ENCODE measurements at places on chromosomes 5 and 9.

- peak; percentile 65 for DNase-seq
Measured at GRCh38 chr5:17118631-17119030, 98.8 kb upstream of the BASP1 start.

- no peak for DNase-seq
Measured at GRCh38 chr5:56176155-56176798, 56.9 kb downstream of the ANKRD55 start.

DNA sequence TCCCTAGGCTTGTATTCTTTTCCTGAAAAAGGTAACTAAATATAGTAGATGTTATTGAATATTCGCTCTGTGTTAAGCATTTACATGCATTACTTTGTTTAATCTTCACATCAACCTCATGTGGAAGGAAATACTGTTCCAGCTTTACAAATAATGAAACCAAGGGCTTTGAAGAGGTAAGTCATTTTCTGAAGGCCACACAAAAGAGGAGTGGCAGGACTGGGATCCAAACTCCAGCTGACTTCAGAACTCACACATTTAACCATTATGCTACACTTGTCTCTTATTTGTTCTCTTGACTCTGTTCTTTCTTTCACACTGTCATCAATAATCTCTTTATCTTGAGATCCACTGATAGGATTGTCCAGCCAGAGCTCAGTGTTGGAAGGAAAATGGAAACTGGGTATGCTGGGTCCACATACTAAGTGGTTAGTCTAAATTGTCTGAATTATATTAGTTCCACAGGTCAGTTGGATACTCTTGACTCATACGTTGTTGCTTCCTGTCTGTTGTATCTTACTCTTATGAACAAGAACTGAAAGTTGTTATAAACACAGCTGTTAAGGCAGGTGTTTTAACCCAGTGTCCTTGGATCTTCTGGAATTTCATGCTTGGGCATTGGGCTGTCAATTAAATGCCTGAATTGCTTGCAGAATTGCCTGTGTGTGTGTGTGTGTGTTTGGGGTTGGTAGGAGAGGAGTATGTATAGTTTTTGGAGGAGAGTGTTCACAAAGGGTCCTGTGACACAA, 65.6 kb downstream of the TLE4 start:
- no peak for DNase-seq

- DNase-seq: no peak
Measured at GRCh38 chr5:135810188-135810943, 24.1 kb upstream of the SLC25A48 start.

- DNase-seq: no peak
Measured at GRCh38 chr5:62465985-62466925, 53.7 kb downstream of the IPO11 start.

GRCh38 chr9:122095010-122095767, 2.1 kb upstream of the TTLL11 start:
- peak; percentile 76 for DNase-seq

DNA sequence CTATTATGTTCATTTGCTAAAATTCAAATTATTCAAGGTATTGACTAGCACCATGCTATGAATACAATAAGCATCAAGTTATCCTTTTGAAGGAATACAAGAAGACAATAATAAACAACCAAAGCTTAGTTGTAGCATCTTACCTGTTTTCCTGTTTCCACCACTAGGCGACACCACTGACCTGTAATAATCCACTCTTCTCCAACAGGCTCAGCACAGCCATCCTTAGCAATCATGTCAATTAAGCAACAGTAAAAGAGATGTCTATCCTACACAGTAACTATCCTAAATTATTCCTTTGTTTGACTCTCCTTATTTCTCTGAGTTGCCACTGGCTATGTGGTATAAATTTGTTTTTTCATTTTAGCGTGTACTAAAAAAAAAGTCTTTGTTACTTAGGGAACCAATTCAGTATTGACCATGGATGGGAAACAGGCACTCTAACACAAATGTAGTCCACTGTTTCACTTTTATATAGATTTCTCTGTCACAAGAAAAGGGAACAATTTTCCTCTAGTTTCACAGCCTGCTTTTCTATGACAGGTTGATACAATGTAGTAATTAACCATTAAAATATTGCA, 46.2 kb downstream of the PCA3 start:
- no peak for DNase-seq

DNA sequence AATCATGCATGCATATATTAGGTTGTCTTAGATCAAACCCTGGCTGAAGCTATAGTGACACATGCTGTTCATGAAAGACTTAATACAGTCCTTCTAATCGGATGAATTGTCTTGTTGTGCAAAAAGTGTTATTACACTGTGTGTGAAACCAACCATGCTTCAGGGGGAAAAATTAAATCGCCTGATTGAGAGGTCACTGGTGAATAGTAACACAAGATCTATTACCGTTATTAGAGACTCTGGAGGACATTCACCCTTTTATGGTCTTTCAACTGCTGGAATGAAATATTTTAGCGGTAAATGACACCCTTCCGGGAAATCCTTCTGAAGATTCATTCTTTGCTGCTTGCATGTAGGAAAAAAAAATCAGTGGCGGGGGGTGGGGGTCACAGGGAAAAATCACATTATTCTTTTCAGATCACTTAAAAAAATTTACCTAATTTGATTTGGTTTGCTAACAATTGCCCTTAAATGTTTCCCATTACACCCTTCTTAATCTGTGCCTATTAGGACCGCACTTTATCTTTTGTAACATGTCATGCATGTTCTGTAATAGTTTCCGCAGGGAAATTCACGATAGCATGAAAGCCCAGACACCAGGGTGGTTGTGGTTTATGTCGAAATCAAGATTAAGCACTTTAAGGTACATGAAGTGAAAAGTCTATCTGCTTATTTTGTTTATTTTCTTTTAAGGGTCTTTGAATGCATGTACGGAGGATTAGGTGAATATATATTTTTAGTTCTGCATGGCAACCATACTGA, 120.6 kb downstream of the FOCAD start:
- DNase-seq: no peak

GRCh38 chr5:91313757-91314673, 69.1 kb downstream of the ARRDC3 start:
- DNase-seq: peak; percentile 90

- DNase-seq: no peak
Measured at GRCh38 chr9:35847792-35848572, 19.0 kb downstream of the TMEM8B start.

- DNase-seq: no peak
Measured at GRCh38 chr5:20972419-20972925, 984.5 kb upstream of the CDH18 start.

GRCh38 chr9:129259375-129259774, 81.3 kb upstream of the IER5L start:
- DNase-seq: no peak

GRCh38 chr9:137694236-137694959, 75.6 kb downstream of the EHMT1 start:
- no peak for DNase-seq

DNA sequence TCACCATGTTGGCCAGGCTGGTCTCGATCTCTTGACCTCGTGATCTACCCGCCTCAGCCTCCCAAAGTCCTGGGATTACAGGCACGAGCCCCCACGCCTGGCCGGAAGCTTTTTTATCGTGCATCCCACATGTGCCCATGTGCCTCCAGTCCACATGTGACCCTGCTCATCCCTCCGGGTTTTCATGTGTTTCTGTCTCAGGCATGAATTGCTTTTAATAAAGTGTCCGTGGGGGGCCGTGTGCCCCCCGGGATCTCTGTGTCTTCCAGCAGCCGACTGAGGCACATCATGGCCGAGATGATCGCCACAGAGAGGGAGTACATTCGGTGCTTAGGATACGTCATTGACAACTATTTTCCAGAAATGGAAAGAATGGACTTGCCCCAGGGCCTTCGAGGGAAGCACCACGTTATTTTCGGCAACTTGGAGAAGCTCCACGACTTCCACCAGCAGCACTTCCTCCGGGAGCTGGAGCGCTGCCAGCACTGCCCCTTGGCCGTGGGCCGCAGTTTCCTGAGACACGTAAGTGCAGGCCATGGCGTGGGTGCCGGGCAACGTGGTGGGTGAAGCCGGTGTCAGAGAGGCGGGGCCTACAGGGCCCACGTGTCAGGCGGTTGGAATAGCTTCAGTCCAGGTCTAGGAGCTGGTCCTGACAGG, 22.1 kb upstream of the LRRC14B start:
- peak; percentile 80 for DNase-seq
